GM03348 (cell line): ENCODE measurements at places on chromosomes 1 and 21.
A peak's percentile ranks its signal among the peaks of the same experiment; 100 is the strongest.

- no peak for DNase-seq
Measured at GRCh38 chr1:47963568-47964358, 33.4 kb downstream of the TRABD2B start.

GRCh38 chr21:35737449-35737848 is 322.9 kb downstream of the SETD4 start:
- no peak for DNase-seq

GRCh38 chr1:246106342-246106763 is 400.7 kb downstream of the SMYD3 start:
- no peak for DNase-seq

- DNase-seq = no peak
Measured at GRCh38 chr1:17122521-17123164, 3.4 kb upstream of the PADI2 start.

DNA sequence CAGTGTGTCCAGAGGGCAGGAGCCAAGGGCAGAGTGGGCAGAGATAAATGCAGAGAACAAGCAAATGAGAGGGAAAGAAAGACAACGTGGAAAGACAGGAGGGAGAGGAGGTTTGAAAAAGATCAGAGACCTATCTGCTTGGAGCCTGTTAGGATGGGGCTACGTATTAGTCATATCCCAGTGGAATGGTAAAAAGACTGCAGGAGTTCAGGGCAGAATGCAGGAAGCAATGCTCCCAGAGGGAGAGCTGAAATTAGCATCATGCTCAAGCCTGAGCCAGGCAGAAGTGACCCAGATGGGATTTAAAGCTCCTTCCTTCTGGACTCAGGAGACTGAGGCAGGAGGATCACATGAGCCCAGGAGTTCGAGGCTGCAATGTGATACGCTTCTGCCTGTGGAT is 261.3 kb upstream of the CHRM3 start:
- no peak for DNase-seq

DNA sequence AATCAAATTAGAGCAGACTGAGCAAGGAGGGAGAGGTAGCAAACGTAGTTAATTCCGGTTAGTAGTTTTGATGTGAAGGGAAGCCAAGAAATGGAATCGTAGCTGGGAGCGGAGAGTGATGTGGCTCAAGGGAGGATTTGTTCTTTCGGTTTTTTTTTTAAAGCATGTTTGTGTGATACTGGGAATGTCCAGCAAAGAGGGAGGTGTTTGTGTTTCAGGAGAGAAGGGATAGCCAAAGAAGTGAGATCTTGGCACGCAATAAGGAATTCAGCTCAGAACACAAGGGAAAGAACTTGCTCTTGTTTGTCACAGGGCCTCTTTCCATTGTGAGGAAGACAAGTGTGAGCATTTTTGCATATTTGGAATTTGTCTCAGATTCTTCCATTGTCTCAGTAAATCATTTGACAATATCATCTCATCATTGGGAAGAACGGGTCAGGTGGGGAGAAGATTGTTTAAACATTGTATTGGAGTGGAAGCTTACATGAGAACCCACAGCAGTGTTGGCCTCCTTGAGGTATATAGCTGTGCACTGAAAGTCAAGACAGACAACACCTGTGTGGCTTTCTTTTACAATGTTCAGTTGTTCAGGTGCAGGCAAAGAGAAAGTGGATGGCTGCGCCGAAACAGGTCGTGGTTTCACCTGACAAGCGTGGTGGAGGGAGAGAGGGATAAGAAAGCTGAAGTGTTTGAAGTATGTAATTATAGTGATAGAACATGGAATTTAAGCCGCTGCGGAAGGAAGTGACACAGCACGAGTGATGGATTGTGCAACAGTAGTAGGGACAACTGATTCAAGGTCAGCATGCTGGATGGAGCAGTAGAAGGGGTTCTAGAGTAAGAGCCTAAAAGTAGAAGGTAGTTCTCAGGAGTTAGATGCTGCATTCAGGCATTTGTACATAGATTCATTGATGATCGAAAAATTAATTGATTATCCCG is 25.4 kb downstream of the FMN2 start:
- DNase-seq = no peak

DNA sequence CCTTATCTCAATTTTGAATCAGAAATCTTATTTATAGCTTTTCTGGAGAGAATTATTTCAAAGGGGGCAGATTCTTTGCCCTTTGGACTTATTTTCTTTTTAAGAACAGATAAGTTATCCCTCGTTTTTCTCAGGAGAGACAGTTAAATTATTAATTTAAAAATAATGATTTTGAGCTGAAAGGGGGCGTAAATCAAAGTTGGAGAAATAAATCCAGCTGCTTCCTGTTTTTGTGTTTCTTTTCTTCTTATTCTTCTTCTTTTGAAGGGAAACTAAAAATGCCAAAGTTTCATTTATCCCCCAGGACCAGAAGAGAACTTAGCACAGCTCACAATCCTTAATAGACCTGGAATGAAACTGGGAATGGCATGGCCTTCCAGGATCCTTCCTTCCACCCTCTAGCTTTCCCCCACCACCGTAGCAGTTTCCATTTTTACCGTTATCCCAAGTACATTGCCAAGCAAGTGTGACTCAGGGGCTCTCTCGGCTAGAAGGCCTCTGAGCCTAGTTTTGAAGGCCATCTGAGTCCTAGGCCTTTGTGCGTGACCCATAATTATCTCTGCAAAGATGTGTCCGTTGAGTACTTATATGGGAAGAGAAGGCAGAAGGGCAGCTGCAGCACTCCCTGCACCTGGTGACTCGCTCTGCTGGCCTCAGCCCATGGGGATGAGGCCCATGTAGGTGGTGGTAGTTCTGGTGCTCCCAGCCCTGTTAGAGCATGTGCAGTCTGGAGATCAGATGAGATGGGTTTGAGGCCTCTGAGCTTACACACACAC is 181.7 kb downstream of the ROR1 start:
- no peak for DNase-seq

GRCh38 chr1:241695246-241696171 is 43.4 kb downstream of the WDR64 start:
- DNase-seq = no peak

GRCh38 chr1:94118013-94118412 is 2.9 kb downstream of the ABCA4 start:
- no peak for DNase-seq

DNA sequence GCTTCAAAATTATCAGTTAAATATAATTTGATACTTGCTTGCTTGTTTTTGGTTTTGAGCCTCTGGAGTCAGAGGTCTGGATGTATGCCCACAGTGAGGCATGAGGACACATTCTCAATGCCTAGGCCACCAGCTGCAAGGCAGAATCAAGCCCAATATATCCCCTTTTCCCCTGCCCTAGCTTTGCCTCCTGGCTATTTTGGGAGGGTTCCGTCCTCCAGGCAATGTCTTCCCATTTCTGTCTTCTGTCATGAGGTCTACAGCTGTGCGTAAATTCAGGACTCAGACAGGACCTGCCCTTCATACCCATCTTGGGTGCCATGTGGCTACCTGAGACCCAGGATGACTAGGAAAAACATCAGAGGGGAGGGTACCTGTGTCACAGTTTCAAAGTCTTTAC is 19.2 kb downstream of the NRDC start:
- no peak for DNase-seq

DNA sequence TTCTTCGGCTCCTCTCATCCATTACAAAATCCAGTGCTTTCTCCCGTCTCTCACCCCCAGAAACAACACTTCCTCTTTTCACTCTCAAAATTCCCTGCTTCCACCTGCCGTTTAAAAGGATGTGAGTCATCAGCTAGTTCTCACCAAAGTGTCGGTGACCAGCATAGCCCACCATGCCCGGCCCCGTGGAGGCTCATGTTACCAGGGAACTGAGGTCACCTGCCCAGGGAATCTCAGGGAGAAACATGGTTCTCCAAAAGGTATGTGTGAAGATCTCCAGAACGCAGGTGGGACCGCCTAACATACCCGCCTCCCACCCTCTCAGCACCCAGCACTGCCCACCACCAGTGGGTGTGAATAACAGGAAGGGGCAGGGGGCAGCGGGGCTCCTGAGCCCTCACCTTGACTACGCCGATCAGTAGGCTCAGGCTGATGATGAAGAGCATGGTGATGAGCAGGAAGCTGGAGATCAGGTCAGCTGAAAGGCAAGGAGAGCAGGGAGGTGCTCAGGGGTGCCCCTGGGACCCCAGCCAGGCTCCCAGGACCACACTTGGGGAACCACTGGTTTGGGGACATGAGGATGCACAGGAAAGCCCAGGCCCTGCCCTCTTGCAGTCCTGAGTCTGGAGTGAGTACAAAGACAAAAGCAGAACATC is 16.2 kb downstream of the LAPTM5 start:
- no peak for DNase-seq

DNA sequence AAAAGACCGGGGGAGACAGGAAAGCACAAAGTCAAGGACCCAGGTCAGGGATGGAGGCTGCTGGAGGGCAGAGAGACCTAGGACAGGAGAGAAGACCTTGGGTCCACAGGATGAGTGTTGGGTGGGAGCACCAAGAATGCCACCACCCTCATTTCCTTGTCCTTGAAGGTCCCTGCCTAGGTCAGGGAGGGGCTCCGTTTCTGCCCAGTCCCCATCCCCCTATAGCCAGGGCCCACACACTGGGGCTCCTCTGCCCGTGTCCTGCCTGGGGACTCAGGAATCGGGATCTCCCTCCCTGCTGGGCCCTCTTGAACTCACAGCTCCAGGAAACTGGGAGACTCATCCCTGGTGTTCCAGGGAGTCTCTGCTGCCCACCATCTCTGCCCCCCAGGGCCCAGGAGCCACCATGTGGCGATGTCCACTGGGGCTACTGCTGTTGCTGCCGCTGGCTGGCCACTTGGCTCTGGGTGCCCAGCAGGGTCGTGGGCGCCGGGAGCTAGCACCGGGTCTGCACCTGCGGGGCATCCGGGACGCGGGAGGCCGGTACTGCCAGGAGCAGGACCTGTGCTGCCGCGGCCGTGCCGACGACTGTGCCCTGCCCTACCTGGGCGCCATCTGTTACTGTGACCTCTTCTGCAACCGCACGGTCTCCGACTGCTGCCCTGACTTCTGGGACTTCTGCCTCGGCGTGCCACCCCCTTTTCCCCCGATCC is 584 bp downstream of the TINAGL1 start:
- no peak for DNase-seq

DNA sequence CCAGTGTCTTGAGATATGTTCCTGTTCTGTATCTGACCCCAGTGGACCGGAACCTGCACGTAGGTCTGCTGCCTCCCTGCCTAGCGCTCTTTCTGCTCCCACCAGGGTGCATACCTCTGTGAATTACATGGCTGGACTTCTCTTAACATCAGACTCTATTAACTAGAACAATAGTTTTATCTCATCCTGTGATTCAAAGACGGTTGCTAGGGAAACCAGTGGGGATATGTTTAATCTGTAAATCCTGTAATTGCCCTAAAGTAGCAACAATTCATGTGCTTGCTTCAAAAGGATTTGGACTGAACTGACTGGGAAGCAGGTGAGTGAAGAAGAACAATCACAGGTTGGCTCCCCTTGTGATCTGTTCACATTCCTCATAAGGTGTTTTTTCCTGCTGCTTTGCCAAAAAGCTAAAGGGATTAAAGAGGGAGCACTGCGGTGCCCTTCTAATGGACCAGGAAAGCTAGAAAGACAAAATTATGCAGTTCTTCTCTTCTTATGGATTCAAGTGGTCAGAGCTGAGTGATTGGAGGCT is 52.7 kb upstream of the DIRAS3 start:
- DNase-seq = no peak

DNA sequence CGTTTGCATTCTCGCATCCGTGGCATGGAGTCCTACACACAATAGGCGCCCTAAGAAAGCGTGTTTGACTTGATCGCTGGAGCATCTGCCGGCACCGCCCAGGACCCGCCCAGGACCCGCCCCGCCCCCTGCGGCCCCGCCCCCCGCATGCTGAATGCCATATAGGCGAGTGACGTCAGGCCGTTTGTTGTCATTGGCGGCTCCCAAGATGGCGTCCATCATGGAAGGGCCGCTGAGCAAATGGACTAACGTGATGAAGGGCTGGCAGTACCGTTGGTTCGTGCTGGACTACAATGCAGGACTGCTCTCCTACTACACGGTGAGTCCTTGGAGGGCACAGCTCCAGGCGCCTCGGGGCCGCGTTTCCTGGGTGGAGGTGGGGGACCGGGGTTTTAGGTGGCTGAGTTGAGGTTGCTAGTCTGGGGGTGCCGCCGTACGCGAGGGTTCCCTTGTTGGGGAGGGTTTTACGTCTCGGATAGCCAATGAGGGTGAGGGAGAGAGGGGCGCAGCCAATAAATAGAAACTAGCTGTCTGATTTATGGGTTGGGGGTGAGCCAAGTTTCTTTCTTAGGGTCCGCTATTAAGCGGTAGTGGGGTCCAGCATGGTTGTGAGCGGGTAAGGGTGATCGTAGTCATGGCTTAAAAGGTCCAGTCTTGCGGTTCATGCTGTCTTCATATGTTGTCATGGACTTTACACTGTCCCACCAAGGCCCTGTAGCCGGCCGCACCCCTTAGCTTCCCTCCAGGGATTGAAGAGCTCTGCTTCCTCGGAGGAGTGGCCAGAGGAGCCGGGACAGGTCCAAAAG is at the start of gene OSBPL9:
Gene OSBPL9, plus strand, starts transcription at position 190 of the 806 bp plus-strand sequence. Its CDS starts 19 bp downstream, at position 209.
- DNase-seq = peak; percentile 96

DNA sequence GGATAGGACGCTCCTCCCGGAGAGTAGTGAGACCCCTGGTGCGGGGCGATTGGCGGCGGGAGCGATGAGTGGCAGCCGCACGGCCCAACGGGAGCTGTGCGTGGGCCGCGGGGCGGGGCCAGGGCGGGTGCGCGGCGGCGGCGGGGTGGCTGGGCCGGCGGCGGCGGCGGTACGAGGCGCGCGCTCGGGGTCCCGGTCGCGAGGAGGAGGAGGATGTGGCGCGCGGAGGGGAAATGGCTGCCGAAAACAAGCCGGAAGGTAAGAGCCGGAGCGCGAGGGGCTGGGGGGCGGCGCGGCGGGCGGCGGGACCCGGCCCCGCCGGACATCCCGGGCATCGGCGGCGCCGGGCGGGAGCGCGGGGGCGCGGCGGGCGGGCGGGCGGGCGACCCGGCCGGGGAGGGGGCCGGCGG is at the start of gene CAMTA1:
Gene CAMTA1, plus strand, starts transcription at position 137 of the 410 bp plus-strand sequence. Its CDS starts 77 bp downstream, at position 214.
- no peak for DNase-seq

GRCh38 chr1:81463936-81464837 is 336.5 kb upstream of the ADGRL2 start:
- DNase-seq = no peak

DNA sequence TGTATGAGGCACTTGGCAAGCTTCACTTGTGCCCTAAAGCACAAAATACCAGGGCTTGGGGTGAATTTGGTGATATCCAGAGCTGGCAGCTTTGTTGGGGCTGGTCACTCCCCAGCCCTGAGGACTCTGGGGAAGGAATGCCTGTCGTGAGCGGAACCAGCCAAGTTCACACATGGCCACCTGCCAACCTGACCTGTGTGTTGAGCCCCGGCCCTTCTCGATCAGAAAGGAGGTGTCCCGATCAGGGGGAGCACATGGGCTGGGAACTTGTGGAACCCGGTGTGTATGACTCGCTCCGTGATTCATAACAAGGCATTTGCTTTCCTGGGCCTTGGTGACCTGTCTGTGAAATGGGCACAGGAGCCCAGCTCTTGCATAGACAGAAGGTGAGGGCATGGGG is 43.1 kb downstream of the AGPAT3 start:
- no peak for DNase-seq
